Keratinocyte (primary cell): ENCODE measurements at places on chromosomes 1 and 21.

GRCh38 chr21:37146320-37147235, 73.5 kb downstream of the TTC3 start:
- no peak overlapping the region for H3K27ac ChIP-seq
- DNase-seq, result no peak
- H3K4me3 ChIP-seq, result no peak overlapping the region
- peaks cover 7% of the 10 kb centered on the region for H3K4me1 ChIP-seq

DNA sequence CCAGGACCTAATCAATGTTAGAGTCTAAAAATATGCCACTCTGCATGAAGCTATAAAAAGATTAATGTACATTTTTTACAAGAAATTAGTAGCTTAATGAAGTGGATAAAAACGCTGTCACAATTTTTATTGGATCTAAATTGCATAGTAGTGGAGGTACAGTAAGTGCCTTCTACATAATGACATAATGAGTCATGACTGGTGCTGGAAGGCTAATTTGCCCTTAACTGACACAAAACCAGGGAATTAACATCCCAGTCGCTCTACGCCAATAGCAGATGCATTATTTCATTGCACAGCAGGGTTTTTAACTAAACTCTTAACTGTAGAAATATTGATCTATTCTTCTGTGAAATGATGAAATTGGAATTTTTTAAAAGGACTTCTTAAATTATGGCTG, 33.3 kb downstream of the RRAGC start:
- no peak overlapping the region for H3K27ac ChIP-seq
- H3K4me3 ChIP-seq, result no peak overlapping the region
- H3K27me3 ChIP-seq, result peaks cover 3% of the 10 kb centered on the region

DNA sequence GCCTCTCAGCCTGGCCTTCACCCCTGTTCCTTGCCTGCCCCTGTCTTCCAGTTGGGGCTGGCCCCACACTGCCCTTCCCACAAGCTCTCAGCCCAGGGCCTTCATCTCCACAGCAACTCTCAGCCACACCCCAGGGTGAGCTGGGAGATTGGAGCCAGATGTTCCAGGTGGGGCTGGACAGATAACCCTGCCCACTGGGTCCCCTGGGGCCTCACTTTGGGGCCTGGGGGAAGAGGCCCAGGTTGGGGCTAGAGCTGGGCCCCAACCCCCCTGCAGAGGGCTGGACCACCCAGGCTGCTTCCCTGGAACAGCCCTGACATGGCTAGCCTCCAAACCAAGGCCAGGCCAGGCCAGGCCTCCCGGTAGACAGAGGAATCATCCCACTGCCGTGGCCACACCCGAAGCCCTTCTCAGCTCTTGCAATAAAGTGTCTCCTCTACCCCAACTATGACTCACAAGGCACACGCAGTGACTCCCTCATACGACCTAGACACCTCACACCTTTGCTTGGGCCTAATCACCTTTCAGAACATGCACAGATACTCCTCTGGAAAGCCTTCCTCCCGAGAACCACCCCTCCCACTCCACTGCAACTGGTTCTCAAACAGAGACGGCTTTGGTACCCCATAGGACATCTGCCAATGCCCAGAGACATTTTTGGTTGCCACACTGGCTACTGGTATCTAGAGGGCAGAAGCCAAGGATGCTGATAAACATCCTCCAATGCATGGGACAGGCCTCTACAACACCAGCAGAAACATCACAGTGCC, 22.2 kb downstream of the SLC2A1 start:
- peaks cover 100% of the 10 kb centered on the region for H3K4me1 ChIP-seq
- peak; percentile 92 for DNase-seq
- H3K27me3 ChIP-seq, result no peaks in the 10 kb centered on the region
- H3K4me3 ChIP-seq, result peak overlapping the region; percentile 17

DNA sequence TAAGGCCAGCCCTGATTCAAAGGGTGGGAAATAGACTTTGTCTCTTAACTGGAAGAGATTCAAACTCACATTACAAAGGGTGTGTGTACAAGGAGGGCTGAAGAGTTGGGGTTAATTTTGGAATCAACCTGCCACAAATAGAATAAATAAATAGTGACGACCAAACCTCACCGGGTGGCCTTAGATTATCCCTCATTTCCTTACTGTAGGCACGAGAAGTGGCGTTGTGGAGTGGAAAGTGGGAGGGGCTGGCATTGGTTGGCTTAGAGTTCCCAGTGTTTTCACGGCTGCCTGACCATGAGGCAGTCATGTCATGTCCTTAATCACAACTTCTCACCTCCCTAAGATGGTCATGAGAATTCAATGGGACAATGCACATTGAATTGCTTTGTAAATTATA, 21.3 kb upstream of the RUNX1 start:
- peaks cover 9% of the 10 kb centered on the region for H3K4me1 ChIP-seq
- no peaks in the 10 kb centered on the region for H3K27me3 ChIP-seq
- no peak overlapping the region for H3K4me3 ChIP-seq
- no peak overlapping the region for H3K27ac ChIP-seq
- no peaks in the 10 kb centered on the region for H3K36me3 ChIP-seq
